AG08396 (cell line): ENCODE measurements at places on chromosomes 6 and 20.

- DNase-seq = no peak
Observed at GRCh38 chr6:16232086-16232485, 6.3 kb upstream of the GMPR start.

GRCh38 chr6:131615275-131615674 lies 12.8 kb downstream of the MED23 start:
- no peak for DNase-seq

DNA sequence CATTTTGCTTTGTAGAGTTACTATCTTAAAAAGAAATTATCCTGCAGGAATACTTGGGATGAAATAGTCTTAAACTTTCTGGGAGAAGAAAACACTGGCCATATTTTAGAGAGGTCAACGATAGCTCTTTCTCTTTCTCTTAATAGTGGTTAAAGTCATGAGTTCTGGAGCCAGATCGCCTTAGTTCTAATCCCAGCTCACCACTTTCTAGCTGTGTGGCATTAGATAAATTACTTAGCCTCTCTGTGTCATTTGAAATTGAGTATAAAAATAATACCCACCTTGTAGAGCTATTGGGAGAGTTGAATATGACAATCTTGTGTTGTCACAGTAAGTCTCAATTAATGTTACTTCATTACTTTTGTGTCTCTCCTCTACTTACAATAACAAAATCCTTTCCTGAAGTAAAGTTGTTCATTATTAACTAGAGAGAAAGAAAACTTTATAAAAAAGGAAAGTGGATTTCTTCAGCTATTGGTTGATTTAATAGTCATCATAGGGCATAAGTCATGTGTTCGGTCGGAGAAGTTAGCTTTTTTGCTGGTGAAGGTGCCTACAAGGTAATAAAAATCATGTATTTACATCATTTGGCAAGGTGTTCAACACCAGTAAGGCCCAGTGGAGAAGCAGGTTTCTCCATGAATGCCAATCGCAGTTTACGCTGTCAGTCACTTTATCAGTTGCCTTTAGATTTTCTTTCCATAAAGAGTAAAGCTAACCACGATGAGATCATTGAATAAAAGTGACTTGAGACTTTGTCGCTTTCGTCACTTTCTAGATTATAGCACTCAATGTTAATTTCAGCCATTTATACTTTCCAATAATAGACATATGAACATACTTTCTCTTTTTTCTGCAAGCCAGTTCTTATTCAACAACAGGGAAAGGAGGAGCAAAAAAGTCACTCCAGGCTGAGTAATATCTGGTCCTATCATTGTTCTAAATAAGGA lies 2.0 kb downstream of the NEDD9 start:
- DNase-seq = no peak

DNA sequence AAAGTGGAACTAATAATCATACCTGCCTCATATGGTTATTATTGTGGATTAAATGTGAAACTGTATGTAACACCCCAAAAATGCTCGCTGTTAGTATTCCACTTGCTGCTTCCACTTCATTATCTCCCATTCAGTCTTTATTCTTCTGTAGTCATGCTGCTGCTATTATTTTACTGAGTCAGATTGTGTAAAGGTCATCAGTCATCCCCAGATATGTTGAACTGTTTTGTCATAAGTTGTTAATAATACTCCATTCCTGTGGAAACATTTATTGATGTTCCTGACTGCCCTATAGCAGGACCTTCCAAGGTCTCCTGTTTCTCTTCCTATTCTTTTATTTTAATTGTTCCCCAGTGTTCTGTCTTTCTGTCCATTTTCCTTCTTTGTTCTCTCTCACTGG lies 1148.3 kb downstream of the EPHA7 start:
- DNase-seq = no peak

GRCh38 chr20:55730321-55730720 lies 275.0 kb downstream of the CBLN4 start:
- no peak for DNase-seq
